ENCODE measurements at places on chromosomes 11 and 22. TPM values are rescaled to one million over a fixed set of nuclear protein-coding genes. Genes with fewer than 3 reads are reported as not detected.

DNA sequence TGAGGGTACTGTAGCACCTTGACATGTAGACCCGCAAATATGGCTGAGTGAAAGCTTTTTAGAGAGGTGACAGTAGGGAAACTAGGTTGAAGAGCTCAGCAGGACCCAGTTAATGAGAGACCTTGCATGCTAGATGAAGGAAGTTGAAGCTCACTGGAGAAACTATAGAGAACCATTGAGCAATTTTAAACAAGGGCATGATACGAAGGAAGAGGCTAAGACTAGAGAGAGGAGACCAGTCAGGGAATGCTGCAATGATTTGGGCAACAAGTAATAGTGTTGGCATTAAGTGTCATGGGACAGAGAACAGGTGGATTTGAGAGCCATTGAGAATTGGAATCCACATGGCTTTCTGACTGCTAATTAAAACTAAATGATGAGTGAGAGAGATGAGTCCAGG, 4.1 kb downstream of the OLFML1 start:
- DNase-seq, result no peak

PPARA gene
- 78.0 TPM for total RNA-seq

- no peak for DNase-seq
Measured at GRCh38 chr22:26553056-26553752, 36.7 kb downstream of the TPST2 start.

- DNase-seq, result no peak
Measured at GRCh38 chr11:121057922-121058321, 34.0 kb downstream of the TBCEL start.

DNA sequence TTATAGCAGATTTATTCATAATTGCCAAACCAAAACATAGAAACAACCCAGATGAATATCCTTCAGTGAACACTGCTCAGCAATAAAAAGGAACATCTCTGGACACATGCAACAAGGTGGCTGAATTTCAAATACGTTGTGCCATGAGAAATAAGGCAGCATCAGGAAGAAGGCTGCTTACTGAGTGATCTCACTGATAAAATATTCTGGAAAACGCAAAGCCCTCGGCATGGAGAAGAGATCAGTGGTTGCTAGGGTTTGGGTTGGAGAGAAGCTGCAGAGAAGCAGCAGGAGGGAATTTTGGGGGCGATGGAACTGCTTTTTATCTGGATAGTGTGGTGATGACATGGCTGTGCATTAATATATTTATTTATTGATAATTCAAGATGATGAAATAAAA, 11.0 kb upstream of the SHANK2 start:
- no peak for DNase-seq
